NCI-H2081 (cell line): ENCODE measurements at places on chromosomes 2 and 18.
A peak's percentile ranks its signal among the peaks of the same experiment; 100 is the strongest.

DNA sequence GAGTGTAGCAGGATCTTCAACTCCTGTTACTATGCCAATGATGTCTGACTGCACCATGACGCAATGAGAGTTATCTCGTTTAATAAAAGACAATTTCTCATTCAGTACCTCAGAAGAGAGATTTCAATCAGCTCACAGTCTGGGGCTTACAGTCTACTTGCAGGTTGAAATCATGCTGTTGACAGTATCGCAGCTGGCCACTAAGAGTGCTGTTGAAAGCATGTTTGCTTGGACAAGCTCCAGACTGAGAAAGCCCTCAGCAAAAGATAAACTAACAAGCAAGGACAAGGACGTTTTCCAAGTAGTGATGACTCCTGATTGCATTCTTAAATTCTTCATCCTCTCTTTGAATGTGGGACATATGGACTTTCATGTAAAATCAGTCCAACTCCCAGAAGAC lies 145.2 kb upstream of the SYT4 start:
- peak; percentile 55 for DNase-seq

DNA sequence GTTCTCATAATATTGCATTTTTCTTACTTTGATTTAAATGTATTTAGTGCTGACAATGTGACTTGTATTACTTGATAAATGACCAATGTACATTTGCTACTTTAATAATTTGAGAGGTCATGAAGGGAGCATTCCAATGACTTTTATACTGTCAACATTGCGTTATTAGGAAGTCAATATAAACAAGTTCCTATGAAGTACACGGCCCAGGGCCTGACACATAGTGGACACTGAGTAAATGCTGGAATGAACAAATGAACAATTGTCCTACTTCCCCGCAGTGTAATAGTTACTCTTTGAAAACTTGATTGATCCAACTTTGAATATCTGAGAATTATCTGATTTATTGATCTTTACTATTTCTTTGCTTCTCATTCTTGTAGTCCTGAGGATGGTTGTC lies 47.3 kb downstream of the PKP4 start:
- DNase-seq: no peak

GRCh38 chr2:48600204-48600813 lies 17.3 kb upstream of the GTF2A1L start:
- DNase-seq: peak; percentile 34

DNA sequence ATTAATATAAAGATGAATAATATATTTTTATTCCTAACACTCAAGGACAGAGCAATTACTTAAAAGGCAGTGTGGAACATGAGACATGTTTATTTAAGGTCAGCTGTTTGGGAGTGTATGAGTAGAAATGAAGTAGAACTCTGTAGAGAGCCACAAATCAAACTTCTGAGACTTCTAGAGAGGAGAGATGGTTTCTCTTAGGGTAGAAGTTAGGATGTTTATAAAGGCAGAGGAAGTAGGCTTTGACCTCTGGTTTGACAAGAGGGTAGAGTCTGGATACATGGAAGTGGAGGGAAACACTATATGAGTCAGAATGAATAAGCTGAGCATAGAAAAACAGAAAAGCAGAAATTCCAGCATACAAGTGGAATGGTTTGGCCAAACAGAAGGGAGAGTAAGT lies 262.1 kb upstream of the KLHL14 start:
- no peak for DNase-seq

DNA sequence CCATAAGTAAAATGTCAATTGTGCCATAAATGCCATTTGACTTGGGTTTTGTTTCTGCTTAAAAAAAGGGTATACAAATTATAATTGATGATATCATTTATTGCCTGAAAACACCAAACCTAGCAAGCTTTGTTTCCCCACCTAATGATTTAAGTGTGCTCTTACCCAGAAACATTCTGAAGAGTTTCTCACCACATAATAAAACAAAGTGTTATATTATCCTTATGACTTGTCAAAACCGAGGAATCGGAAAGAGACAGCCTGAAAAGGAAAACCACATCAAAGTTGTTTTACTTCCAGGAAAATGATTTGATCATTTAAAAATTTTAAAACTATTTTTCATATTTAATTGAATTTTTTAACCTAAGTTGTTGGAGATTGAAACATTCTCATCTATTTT lies 170.5 kb upstream of the SLC39A10 start:
- no peak for DNase-seq

GRCh38 chr18:54767098-54767497 lies 61.2 kb upstream of the RAB27B start:
- no peak for DNase-seq

DNA sequence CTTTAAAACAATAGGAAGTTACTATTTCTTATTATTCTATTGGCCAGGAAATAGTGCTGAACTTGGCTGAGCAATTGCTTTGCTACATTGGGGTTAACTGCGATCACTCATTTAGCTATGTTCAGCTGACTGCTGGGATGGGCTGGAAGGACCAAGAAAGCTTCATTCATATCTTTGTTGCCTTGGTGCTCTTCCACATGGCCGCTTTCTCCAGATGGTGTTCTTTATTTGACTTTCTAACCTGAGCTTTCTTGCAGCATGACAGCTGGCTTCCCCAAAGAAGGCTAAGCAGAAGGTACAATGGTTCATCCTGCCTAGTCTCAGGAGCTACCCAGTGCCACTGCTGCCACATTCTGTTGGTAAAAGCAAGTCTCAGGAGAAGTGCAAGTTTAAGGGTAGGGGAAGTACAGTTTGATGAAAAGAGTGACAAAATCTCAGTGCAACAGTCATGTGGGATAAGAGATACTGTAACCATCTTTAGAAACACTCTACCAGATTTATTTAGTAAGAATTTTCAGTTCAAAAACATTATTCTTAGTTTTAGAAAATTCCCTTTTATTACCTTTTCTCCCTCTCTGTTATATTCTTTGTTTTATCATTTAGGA lies 180.6 kb upstream of the RBMS1 start:
- DNase-seq: no peak

DNA sequence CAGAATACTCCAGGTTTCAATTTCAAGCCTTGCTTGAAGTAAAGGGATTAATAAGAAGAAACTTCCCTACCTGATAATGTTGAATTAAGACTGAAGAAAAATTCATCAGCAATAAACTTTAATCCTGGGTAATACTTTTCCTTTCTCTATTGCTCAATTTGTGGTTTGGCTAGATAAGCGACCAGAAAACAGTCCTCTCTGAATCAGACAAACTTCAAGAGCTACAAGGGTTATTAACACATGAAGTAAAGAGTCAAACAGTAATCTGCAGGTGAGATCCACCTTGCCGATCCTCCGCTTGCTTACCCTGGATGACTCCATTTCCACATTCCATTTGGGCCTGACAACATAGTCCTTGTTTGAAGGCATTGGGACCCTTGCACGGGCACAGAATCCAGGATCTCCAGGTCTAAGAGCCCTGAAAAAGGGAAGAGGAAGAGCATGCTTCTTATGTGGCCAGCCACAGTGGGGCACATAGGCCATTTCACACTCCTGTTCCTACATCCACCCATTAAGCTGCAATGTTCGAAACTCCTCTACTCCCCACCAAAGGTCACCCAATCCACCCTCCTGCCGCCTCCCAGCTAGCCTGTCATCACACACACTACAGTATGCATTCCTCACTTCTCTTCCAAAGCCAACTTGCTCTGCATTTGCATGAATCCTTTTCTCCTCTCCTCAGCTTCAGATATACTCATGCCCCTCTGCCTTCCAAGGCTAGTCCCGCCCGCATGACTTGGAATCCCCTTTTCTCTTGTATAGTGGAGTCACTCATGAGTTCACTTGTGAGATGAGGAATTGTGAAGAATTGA lies 39.8 kb downstream of the IWS1 start:
- no peak for DNase-seq

GRCh38 chr2:218046238-218046637 lies 22.8 kb upstream of the RUFY4 start:
- DNase-seq: no peak

DNA sequence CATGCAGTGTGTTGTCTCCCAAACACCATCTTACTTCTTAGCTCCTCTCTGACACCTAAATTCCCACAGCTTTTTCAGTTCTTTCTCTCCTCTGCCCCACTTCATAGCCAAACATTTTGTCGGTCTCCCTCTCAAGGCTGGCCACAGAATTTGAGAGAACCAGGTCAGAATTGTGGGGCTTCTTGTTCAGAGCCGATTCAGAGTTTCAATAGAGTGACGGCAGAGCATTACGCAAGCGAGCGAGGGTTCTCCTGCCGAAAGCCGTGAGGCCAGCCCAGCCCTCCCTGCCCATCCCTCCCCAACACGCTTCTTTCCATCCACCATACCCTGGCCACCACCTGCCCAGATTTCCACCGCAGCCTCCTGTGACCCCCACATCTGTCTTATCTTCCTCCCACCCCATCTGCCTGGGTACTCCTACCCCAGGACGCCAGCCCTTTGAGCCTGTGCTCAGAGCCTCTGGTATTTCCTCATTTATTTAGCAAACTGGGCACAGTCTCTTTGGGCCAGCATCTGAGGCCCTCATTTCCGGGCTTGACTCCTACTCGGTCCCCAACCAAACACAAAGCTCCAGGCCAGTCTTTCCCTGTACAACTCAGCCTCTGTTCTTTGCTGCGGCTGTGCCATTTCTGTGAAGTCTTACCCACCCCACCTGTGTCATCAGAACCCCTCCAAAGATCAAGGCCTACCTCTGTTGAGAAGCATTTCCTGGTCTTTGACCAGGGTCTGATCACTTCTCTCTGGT lies 70.0 kb upstream of the MAP4K4 start:
- DNase-seq: no peak

- no peak for DNase-seq
Measured at GRCh38 chr18:58338961-58339592, 289.8 kb downstream of the ALPK2 start.

GRCh38 chr2:37644191-37644590 lies 27.3 kb downstream of the CDC42EP3 start:
- no peak for DNase-seq

- DNase-seq: peak; percentile 12
Measured at GRCh38 chr2:147782141-147782930, 62.5 kb upstream of the ACVR2A start.

DNA sequence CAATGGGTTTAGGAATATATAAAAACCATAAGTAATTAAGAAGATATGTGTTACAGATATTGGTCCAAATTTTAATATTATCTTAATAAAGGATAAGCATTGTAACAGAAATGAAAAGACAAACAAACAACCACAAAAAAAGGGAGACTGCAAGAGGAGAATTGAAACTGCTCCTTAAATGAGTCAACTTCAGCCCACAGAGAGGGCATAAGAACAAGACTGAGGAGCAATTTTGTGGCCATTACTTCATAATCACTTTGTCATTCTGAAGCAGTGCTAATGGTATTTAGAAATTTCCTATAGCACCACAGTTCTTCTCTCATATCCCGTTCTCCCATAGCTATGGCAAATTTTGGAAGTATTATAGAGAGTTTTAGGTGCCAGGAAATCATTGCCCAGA lies 193.2 kb upstream of the HNMT start:
- no peak for DNase-seq

DNA sequence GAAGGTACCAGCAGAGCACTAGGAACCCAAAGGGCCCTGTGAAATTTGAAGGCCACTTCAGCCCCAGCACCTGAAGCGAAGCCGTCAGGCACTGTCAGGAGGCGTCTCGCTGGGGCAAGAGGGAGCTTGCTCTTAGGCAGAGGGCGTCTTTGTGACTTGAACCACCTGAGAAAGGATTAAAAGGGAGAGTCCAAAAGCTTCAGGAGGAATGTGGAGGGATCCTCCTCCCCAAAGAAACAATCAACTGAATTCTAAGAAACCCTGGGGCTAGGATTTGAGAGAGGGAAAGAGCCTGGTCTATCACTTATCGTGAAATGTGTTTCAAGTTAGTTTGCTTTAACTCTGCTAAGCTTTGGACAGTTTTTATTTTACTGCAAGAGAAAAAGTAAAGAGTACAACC lies 324.9 kb upstream of the SOX11 start:
- no peak for DNase-seq
